GF-D8 (cell line): ENCODE measurements at places on chromosomes 7 and 10.
A peak's percentile ranks its signal among the peaks of the same experiment; 100 is the strongest.

DNA sequence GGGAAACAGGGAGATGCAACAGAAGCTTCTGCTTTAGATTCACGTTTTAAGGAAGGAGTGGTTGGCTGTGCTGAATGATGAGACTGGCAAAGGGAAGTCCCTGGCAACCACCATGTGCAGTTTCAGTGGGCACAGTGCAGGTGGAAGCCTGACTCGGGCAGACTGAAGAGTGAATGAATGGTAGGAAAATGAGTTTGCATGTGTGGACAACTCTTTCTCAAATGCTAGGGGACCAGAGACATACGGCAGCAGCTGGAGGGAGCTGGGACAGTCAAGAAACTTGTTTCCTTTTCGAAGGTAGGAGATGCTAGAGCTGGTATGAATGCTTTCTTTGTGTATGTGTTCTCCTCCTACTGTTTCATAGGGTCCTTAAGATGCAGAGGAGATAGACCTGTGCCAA, 29.0 kb downstream of the PODXL start:
- DNase-seq = no peak

GRCh38 chr7:836429-836828, 4.2 kb downstream of the SUN1 start:
- DNase-seq = no peak

- DNase-seq = no peak
Measured at GRCh38 chr10:12938271-12938670, 63.2 kb downstream of the CCDC3 start.

GRCh38 chr7:30140456-30140855, 5.7 kb downstream of the MTURN start:
- no peak for DNase-seq

GRCh38 chr7:132755538-132756483, 179.5 kb upstream of the PLXNA4 start:
- no peak for DNase-seq

DNA sequence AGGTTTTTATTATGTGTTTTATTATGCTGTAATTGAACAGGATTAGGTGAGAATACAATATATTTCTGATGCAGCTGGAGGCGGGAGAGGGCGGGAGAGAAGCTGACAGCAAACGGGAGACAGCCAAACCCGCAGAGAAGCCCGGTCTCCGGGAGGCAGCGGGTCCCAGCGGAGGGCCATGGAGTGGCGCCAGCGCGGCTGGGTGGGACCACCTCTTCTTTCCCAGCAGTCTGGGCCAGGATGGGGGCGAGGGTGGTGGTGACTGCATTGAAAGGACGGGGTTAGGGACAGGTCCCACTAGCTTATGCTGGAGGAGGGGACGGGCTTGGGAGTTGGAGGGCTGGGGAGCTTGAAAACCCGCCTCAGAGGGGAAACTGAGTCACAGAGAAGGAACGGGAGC, 14.5 kb upstream of the KAZALD1 start:
- no peak for DNase-seq

GRCh38 chr10:21757185-21757901, 223.3 kb downstream of the MLLT10 start:
- DNase-seq = no peak

GRCh38 chr7:51645255-51645654, 328.6 kb upstream of the COBL start:
- no peak for DNase-seq

GRCh38 chr10:1920941-1921340, 183.6 kb upstream of the ADARB2 start:
- DNase-seq = no peak

DNA sequence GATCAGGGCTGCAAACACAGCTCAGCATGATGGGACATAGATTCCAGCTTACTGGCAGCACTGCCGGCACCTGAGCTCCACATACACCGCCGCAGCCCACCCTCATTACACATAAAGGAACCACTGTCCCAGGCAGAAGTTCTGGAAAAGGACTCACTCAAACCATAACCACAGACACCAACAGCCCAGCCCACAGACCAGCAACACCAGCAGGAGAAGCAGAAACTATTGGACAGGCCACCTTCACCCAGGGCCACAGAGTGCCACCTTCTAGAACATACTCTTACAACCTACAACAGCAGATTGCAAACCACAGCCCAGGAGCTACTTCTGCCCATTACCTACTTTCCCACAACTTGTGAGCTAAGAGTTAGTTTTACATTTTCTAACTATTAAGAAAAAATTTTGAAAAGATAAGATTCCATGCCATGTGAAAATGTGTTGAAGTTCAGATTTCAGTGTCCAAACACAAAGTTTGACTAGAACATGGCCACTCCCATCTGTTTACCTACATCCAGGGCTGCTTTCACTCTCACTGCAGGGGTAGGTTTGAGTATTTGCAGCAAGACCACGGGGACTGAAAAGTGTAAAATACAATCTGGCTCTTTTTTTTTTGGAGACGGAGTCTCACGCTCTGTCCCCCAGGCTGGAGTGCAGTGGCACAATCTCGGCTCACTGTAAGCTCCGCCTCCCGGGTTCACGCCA, 153.0 kb downstream of the TNS3 start:
- DNase-seq = no peak

DNA sequence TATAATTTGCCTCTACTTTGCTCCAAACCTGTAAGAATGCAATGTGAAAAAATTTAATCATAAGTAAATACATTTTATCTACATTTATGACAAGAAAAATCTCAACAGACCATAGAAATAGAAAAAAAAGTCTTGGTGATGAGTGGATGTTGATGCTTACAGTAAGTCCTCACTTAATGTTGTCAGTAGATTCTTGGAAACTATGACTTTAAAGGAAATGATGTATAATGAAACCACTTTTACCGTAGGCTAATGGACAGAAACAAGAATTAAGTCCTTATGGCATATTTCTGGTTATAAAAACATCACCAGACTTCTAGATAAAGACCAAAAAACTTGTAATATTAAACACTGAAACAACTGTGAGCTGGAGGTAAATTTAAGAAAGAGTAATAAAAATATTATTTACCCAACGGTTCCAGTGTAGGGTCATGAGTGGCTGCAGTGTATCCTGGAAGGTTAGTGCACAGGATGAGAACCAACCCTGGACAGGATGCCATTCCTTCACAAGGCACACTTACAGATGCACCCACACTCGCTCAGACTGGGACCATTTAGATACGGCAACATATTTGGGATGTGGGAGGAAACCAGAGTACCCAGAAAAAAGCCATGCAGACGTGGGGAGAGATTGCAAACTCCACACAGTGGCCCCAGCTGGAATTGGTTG, 76.3 kb downstream of the GLCCI1 start:
- no peak for DNase-seq

GRCh38 chr7:16345979-16346958, 75.1 kb downstream of the CRPPA start:
- DNase-seq = peak; percentile 88

GRCh38 chr7:66720561-66720960, 20.0 kb upstream of the RABGEF1 start:
- peak; percentile 19 for DNase-seq

DNA sequence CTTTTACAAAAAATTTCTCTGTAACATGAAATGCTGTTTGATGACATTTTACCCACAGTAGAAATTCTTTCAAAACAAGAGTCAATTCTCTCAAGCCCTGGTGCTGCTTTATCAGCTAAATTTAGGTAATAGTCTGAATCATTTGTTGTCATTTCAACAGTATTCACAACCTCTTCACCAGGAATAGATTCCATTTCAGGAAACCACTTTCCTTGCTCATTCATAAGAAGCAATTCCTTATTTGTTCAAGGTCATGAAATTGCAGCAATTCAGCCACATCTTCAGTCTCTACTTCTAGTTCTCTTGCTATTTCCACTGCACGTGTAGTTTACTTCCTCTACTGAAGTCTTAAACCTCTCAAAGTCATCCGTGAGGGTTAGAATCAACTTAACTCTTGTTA, 14.1 kb downstream of the STAG3 start:
- no peak for DNase-seq

- no peak for DNase-seq
Measured at GRCh38 chr7:155422151-155422550, 35.8 kb upstream of the EN2 start.

- no peak for DNase-seq
Measured at GRCh38 chr7:115689941-115690340, 340.6 kb downstream of the TFEC start.

- DNase-seq = no peak
Measured at GRCh38 chr7:99623702-99624447, 7.1 kb downstream of the ZSCAN25 start.

DNA sequence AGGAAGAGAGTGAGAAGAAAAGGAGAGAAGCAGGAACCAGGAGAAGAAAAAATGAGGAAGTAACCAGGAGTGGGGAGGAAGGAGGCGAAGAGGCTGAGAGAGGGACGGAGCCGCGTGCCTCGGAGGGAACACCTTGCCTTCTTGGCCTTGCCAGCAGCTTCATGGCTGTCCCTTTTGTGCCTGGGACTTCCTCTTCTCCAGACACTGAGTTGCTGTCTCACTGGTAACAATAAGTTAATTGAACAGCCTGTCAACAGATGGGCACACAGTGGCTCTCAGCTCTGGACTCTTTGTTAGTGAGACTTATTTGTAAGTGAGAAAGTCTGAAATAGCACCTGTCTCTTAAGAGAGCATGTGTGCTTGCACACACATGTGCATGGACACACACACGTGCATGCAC, 83.2 kb downstream of the GATA3 start:
- DNase-seq = peak; percentile 18

DNA sequence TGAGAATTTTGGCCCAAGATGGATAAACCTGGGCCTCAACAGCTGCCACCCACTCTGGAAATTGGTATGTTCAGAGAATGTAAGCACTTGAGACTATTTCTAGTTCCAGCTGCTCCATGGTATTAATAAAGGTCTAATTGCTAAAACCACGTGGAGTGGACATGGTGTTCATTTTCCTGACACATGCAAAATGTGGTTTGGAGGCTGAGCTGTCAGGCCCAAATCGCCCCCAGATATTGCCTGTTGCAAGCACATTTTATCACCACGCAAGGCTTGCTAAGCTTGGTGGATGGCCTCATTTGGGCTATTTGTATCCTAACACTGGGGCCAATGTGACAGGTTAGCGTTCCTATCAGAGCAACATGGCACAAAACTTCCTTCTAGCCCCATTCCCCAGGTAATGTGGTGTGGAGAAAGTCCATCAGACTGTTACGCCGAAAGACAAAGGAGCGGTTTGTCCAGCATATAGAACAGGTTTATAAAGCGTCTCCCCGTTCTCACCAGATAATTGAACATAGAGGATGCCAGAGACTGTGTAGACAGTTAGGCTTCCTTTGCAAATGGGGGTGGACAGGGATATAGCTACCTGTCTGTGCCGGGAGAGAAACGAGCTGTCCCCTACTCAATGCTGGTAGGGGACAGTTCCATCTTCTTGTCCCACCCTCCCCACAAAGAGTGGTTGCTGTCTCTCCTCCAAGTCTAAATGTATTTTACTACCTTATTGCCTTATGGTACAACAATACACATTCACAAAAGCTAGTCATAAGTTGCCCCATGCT, 78.0 kb upstream of the ANKRD1 start:
- DNase-seq = no peak

DNA sequence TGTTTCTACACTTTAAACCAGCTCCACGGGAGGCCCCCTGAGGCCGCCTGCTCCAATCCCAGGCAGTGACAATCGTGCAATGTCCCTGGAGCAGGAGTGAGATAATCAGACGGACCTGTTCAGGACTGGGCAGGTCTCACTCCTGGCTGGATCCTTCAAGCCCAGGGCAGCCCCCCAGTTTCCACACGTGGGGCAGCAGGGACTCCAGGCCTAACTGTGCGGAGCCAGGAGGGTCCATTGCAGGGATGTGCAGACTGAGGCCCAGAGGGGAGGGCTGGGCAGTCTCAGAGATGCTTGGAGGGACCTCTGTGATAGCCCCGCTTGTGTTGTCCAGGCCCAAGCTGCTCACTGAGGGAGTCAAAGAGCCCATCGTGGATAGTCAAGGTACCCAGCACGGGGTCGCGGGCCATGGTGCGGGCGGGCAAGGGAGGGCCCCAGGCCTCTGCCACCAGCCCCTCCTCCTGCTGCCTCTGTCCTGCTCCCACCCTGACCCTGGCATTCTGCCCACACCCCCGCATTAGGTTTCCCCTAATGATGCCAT, 110.5 kb upstream of the KCTD7 start:
- DNase-seq = no peak

DNA sequence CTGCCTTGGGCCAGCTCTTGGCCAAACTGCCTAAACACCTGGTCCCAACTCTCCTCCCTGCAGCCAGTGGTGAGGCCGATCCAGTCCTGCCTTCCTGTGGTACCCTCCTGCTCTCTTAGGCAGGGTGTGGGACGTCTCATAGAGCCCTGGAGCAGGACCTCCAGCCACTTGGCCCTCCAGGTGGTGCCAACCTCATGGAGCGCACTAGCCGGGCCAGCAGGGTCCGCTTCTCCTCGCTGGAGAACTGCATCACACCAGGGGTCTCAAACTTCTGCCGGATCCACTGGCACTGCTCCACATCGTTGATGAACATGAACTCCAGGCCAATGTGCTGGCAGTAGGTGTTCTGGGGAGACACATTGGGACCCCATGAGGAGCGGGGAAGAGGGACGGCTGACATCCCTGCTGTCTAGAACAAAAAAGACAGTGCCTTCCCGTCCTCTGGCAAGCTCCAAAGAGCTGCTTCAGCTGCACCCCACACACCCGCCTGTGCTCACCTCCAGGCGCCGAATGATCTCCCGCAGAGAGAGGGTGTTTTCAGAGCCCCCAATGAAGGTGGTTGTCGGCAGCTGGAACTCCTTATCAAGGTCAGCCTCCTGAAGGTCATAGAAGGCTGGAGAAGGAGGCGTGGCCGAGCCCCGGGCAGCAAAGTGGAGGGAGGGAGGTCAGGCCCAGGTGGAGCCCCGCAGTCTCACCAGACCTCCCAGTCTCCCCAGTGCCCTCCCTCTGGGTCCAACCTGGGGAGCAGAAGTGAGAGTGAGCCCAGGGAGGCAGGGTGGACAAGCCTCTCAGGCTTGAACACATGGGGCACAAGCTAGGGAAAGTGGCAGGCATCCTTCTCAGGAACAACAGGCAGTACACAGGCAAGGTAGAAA, 10.2 kb downstream of the OGDHL start:
- no peak for DNase-seq

DNA sequence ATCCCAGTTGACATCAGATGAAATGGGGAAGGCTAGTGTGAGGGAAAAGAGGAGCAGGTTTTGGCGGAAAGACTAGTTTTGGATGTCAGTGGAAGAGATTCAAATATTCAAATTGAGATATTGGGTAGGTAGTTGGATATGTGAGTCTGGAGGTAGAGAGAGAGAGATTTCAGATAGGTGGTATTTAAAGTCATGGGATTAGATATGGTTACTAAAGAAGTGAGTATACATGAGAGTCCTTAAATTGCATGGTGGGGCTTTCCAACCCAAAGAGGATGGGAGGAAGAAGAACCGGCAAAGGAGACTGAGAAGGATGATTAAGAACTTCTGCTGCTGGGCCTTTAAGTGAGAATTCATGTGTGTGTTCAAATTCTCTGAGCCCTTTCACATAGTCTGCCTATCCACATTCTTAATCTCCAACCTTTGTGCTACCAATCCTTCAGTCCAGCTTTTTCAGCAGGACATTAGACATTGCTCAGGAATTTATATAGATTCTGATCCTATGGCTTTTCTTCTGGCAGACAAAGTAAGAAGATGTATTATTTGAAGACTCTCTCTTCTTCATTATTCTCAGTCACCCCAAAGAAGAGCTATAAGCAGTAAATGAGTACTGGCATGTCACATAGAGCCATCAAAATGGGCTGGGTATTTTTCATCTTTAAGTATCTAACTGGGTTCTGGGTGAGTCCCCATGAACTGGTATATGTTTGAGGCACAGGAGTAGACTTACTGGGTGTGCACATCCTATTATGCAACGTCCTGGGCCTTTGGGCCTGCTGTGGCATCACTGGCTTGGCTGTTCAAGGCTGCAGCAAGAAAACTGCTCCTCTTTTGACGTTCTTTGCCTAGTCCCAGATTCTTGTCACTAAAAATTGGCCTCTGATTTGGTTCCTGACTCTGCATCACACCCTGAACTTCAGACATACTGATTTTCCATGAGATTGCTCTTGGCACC, 33.6 kb downstream of the ST7 start:
- DNase-seq = no peak
